ENCODE measurements at places on chromosomes 7 and 10.

- no peak for DNase-seq
These were observed 16.8 kb downstream of the HNRNPA2B1 start for GRCh38 chr7:26183545-26184280.

DNA sequence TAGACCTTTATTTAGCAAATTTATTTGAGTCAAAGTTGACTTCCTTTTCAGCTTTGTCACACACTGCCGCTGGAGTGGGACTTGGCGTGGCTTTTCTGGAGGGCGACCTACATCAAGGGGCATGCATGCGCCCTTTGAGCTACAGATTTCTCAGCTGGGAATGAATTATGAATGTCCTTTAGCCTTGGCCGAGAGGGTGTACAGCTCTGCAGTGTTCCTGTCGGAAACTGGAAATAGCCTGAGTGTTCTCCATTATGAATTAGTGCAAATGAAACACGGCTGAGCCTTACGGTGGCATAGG lies 79.7 kb downstream of the GLRX3 start:
- DNase-seq, result no peak

GRCh38 chr7:154853063-154853726 lies 149.7 kb downstream of the PAXIP1 start:
- no peak for DNase-seq

- no peak for DNase-seq
These were observed 58.6 kb upstream of the RELN start for GRCh38 chr7:104048055-104048454.

- no peak for DNase-seq
These were observed 11.1 kb upstream of the PRKG1 start for GRCh38 chr10:51063166-51063565.

DNA sequence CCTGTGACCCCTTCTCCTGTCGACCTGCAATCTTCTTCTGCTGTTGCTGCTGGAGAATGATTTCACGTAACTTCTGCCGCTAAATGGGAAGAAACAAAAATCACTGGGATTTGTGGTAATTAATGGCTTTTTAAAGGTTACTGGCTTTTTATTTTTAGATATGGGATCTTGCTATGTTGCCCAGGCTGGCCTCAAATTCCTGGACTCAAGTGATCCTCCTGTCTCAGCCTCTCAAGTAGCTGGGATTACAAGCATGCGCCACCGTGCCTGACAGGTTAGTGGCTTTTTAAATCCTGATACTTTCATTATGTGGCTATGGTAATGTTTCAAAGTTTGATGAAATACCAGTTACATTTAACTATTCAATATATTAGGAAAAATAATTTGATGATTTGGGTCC lies 154.6 kb downstream of the GALNT11 start:
- no peak for DNase-seq

- DNase-seq, result no peak
These were observed 141.3 kb downstream of the SKAP2 start for GRCh38 chr7:26723129-26723528.

GRCh38 chr7:83472376-83472775 lies 176.6 kb downstream of the SEMA3E start:
- no peak for DNase-seq

GRCh38 chr10:32005050-32005449 lies 51.2 kb downstream of the KIF5B start:
- DNase-seq, result no peak

DNA sequence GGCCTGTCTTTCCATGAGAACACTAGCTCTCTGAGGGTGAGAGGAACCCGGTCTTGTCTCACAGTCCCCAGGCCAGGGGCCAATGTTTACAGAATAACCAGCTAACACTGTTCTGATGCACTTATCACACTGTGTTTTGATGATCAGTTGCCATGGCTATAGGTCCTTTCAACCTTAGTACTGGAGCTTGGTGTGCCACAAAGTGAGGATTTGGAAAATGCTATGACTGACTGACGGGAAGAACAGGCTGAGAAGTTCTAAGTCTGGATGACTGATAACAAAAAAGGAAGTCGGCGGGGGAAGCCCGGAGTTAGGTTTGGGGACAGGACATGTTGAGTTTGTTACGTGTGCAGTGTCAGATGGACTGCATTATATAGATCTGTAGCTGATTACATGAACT lies 141.8 kb downstream of the CTTNBP2 start:
- no peak for DNase-seq

- no peak for DNase-seq
These were observed 67.1 kb downstream of the WAC start for GRCh38 chr10:28600056-28600455.

- DNase-seq, result no peak
These were observed 63.2 kb upstream of the TMEM168 start for GRCh38 chr7:112853422-112853821.

- no peak for DNase-seq
These were observed 9.4 kb downstream of the LIMK1 start for GRCh38 chr7:74092964-74093471.

GRCh38 chr7:17392846-17393245 lies 94.4 kb downstream of the AHR start:
- DNase-seq, result no peak

DNA sequence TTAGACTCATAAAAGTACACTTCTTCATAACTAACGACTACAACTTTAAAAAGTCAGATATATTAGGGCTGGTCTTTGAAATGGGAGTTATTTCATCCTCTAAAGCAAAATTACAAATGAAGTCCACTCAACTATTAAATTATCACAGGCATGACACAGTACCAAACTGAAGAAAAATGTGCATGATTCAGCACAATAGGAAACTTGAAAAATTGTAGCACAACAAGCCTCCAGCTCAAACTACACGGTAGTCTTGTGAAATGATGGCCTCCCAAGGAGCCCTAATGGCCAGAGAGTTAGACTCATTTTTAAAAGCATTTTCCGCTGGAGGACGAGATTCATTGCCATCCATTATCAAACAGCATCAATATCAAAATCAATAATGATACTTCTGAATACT lies 76.4 kb downstream of the MAGI2 start:
- no peak for DNase-seq

- no peak for DNase-seq
These were observed 32.6 kb downstream of the ANTXRL start for GRCh38 chr10:46319389-46319788.

DNA sequence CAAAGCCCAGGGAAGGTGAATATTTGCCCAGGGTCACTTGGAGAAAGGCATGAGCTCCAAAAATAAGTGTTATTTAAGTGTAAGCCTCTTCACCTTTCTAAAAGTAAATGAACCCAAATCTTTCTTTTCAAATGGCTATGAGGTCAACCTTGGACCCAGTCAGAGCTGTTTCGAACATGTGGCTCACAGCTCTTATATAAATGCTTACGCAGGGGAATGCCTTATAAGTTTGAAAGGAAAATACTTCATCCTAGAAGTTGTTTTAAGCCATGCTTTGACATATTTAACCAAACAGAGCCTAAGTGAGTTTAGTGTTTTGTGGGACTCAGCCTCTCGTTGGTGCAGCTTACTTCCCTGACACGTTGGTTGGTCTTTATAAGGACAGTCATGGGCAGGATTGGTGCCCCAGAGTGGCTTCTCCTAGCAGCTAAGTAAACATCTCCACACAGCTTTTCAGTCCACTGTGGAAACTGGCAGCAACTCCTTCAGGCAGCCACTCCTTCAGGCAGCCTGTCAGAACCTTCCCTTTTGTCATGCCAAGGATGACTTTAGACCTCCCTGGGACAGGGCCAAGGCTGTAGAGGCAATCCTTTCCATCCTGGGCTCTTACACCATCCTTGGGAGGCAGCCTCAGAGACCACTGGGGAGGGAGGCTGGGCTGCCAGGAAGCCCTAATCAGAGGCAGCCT lies 43.6 kb downstream of the MINDY4 start:
- DNase-seq, result no peak

GRCh38 chr10:116866987-116867595 lies 17.8 kb downstream of the ENO4 start:
- DNase-seq, result no peak

GRCh38 chr10:7046615-7047014 lies 364.2 kb downstream of the SFMBT2 start:
- DNase-seq, result no peak

- DNase-seq, result no peak
These were observed 26.8 kb downstream of the UBE2D4 start for GRCh38 chr7:43953071-43953470.

GRCh38 chr7:113085781-113086390 lies 741 bp downstream of the GPR85 start:
- no peak for DNase-seq

GRCh38 chr7:112512451-112513210 lies 31.8 kb downstream of the LSMEM1 start:
- DNase-seq, result no peak

GRCh38 chr7:19851504-19851903 lies 78.1 kb upstream of the TMEM196 start:
- DNase-seq, result no peak

DNA sequence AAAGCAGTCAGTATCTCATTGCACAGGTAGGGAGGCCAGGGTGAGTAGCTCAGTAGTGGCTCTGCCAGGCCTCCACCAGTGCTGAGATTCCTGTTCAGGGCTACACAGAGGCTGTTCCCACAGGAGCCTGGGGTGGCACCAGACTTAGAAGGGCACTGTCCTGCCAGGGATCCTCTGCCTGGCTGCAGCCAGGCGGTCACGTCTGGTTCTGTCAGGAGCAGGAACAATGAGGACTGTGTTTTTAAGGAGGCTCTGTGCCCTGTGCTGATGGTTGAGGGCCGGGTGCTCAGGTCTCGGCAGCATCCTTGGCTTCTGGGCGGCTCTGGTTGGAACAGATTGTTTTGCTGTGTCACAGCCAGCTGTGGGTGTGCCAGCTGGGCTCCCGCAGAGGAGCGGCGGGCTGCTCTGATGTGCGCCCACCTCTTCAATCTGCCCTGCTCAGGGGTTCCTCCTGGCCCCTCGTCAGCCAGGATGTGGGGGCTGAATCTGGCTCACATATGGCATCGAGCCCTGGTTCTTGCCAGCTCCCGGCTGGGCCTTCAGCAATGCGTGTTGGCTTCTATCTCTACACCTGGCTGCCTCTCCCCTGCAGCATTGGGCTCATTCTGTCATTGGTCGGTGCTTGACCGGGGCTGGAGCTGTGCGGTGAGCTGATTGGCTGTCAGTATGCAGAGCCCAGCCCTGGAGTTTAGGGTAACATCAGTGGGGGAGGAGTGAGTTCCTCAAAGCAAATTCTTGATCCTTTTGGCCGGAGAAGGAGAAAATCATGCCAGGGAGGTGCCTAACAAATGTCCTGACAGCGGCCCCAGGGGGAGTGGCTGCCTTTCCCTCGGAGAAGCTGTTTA lies 41.2 kb downstream of the TACR2 start:
- DNase-seq, result no peak

- DNase-seq, result no peak
These were observed 79.3 kb downstream of the ITGB8 start for GRCh38 chr7:20409961-20410360.

GRCh38 chr7:25240340-25240739 lies 12.1 kb upstream of the NPVF start:
- DNase-seq, result no peak

DNA sequence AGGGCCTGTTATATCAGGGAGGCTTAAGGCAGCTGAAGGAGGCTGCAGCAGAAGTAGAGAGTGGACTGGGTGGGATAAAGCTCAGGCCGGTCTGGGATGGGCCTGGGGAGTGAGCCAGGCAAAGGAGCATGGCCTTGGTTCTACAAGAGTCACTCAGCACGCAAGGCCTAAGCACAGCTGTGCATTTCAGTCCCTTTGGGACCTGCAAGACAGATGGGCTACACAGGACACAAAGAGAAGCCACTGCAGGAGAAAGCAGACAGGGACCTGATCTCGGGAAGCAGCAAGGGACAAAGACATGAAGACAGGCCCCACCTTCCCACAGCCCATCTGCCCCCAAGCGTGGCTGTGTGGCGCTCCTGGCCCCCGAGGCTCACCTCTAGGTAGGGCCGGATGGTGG lies 29.4 kb downstream of the RRP12 start:
- DNase-seq, result no peak

DNA sequence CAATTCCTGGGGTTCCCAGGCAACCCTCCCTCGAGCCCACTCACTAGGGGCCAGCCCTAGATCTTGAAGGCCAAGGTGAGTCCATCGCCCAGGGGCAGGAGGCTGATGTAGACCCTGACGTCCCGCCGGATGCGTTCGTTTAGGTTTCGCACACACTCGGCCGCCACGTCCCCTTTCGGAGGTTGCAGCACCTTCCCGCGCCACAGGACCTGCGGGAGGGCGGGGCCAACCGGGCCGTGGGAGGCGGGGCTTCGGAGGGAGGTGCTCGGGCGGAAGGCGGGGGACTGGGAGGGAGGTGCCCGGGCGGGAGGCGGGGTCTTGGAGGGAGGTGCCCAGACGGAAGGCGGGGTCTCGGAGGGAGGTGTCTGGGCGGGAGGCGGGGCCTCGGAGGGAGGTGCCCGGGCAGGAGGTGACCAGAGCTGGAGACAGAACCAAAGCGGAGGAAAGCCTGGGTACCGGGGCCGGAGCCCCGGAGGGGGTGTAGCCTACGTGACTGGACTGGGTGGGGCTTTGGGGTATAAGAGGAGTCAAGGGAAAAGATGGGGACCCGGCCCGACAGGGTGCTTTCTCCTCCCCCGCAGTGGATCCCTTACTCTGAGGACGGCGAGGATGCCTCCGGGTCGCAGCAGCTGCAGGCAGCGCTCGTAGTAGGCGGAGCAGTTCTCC lies 1.6 kb downstream of the COMTD1 start:
- DNase-seq, result peak; percentile 97

GRCh38 chr10:80485076-80485945 lies 31.2 kb downstream of the TSPAN14 start:
- no peak for DNase-seq

DNA sequence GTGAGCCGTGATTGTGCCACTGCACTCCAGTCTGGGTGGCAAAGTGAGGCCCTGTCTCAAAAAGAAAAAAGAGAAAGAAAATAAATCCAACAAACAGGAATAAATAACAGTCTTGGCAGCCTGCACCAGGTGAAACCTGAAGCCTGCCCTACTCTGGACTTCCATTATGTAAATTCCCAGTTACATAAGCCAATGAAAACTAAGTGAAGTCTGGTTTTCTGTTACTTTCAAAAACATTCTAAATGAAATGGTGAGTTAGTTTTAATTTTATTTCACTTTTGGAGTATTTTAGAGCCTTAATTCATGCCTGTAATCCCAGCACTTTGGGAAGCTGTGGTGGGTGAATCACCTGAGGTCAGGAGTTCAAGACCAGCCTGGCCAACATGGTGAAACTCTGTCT lies 22.5 kb upstream of the HIBADH start:
- no peak for DNase-seq

DNA sequence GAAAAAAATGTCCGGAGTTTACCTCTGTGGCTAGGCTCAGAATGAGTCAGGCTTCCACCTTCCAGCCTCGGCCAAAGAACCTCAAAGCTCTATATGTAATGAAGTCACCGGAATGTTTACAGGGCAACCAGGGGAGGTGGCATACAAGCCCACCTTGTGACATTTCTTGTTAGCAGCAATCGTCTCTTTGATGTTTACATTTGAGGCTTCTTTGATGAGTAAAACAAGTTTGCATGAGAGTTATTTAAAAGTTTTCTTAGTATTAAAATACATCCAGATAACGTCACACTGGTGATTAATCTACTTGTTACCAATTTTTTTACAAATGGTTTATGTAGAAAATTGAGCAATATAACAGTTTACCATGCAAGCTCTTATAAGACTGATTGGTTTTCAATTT lies 133.1 kb upstream of the ADAM12 start:
- DNase-seq, result no peak

- peak; percentile 46 for DNase-seq
These were observed 17.6 kb downstream of the ANXA11 start for GRCh38 chr10:80187465-80188409.

GRCh38 chr10:128694851-128695725 lies 568.9 kb upstream of the MKI67 start:
- DNase-seq, result no peak
